Nephron progenitor cell (in vitro differentiated cells): ENCODE measurements at places on chromosomes 3 and 15.
A peak's percentile ranks its signal among the peaks of the same experiment; 100 is the strongest.

GRCh38 chr15:32646291-32646690 lies 4.8 kb downstream of the SCG5 start:
- no peaks in the 10 kb centered on the region for H3K27me3 ChIP-seq
- H3K4me3 ChIP-seq = no peak overlapping the region
- H3K36me3 ChIP-seq = peaks cover 25% of the 10 kb centered on the region
- DNase-seq = no peak
- H3K4me1 ChIP-seq = peaks cover 57% of the 10 kb centered on the region

- peak within 1 kb of the TSS; percentile 74 for H3K4me3 ChIP-seq
- no peak within 1 kb of the TSS for H3K27ac ChIP-seq
- peaks cover 81% of the 10 kb centered on the region for H3K4me1 ChIP-seq
- DNase-seq = peak; percentile 64
- H3K27me3 ChIP-seq = peaks cover 8% of the 10 kb centered on the region
These were observed at the start of gene LOXL1 for GRCh38 chr15:73926219-73927002. LOXL1 (plus strand) TSS chr15:73926462; CDS start chr15:73926784, 322 bp downstream.

DNA sequence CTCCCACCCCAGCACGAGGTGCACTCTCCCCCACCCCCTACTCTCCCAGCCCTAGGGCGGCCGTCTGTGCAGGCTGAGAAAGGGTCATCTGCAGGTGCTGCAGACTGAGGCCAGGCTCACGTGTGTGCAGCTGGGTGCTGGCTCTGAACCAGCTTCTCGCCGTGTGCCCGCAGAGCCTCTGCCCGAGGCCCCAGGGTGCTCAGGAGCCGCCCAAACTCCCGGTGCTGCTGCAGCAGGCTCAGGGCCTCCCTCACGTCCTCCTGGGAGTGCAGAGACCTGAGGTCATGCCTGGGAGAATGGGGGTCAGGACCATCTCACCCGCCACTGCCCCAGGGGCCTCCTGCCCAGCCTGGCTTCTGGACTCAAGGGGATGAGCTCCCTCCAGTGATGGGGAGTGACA lies 17.2 kb downstream of the SPTBN5 start:
- no peak overlapping the region for H3K27ac ChIP-seq
- H3K36me3 ChIP-seq = no peaks in the 10 kb centered on the region
- peaks cover 26% of the 10 kb centered on the region for H3K4me1 ChIP-seq

- peaks cover 4% of the 10 kb centered on the region for H3K27me3 ChIP-seq
- no peak overlapping the region for H3K4me3 ChIP-seq
- DNase-seq = no peak
- H3K27ac ChIP-seq = no peak overlapping the region
- no peaks in the 10 kb centered on the region for H3K36me3 ChIP-seq
These were observed 236.2 kb upstream of the THBS1 start for GRCh38 chr15:39344662-39345141.

DNA sequence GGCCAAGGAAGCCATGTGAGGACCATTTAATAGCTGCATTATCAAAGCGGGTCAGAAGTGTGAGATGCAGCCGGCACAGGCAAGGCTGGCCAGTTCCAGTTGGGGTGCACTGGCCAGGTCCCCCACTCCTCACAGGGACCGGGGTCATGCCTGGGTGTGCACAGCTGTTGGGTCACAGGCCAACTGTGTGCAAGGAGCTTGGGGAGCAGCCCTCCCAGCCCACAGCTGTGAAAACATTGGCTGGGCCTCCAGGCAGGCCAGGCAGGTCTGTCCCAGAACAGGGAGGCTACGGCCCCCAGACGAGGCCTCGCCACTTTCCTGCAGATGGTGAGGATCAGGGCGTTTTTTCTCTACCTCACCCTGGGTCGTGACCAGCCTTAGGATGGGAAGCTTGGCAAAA lies 521.0 kb downstream of the NTRK3 start:
- H3K27ac ChIP-seq = peak overlapping the region; percentile 11
- peak overlapping the region; percentile 55 for H3K4me3 ChIP-seq
- DNase-seq = peak; percentile 12
- H3K36me3 ChIP-seq = no peaks in the 10 kb centered on the region

- peaks cover 3% of the 10 kb centered on the region for H3K27me3 ChIP-seq
- DNase-seq = no peak
- H3K27ac ChIP-seq = peak overlapping the region; percentile 36
- H3K4me1 ChIP-seq = no peaks in the 10 kb centered on the region
These were observed 16.1 kb upstream of the BLM start for GRCh38 chr15:90701048-90701447.

GRCh38 chr3:38586546-38587520 lies 62.7 kb downstream of the SCN5A start:
- no peak overlapping the region for H3K27ac ChIP-seq
- no peak for DNase-seq
- peaks cover 3% of the 10 kb centered on the region for H3K4me1 ChIP-seq
- H3K4me3 ChIP-seq = no peak overlapping the region

- DNase-seq = no peak
- H3K36me3 ChIP-seq = no peaks in the 10 kb centered on the region
These were observed 449.3 kb upstream of the THBS1 start for GRCh38 chr15:39131609-39132008.

DNA sequence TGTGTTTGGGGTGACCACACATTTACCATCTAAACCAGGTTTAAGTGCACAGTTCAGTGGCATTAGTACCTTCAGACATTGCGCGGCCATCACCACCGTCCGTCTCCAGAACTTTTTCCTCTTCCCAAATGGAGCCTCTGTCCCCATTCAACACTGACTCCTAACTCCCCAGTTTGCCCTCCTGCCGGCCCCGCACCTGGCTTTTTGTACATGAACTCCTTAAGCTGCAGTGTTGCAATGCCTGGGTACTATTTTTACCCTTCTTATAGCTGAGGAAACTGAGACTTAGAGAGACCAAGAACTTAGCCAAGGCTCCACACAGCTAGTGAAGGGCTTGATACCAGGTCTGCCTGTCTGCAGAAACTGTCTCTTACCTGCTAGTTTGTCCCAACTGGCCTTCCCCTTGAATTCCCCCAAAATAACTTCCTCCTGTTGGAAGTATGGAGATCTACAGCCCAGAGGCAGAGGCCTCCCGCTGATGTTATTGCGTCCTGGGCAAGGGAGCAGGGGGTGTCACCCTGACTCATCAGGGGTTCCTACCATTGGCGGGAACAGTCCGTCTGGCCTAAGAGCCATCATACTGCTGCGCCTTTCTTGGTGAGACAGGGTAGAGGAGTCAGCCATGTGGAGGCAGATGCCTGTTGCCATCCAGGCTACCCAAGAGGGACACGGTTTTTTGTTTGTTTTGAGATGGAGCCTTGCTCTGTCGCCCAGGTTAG lies 65.6 kb downstream of the GRIP2 start:
- H3K27ac ChIP-seq = no peak overlapping the region
- DNase-seq = no peak
- H3K36me3 ChIP-seq = peaks cover 93% of the 10 kb centered on the region
- no peak overlapping the region for H3K4me3 ChIP-seq

- H3K36me3 ChIP-seq = peaks cover 5% of the 10 kb centered on the region
- H3K27ac ChIP-seq = peak overlapping the region; percentile 50
- no peak for DNase-seq
- H3K4me3 ChIP-seq = no peak overlapping the region
- peaks cover 15% of the 10 kb centered on the region for H3K27me3 ChIP-seq
These were observed 78.5 kb downstream of the HMG20A start for GRCh38 chr15:77499087-77499760.

- H3K27ac ChIP-seq = no peak overlapping the region
- no peak for DNase-seq
- H3K4me1 ChIP-seq = no peaks in the 10 kb centered on the region
- H3K36me3 ChIP-seq = peaks cover 3% of the 10 kb centered on the region
- H3K4me3 ChIP-seq = no peak overlapping the region
- peaks cover 2% of the 10 kb centered on the region for H3K27me3 ChIP-seq
These were observed 843.6 kb upstream of the ALCAM start for GRCh38 chr3:104523136-104523535.

GRCh38 chr3:54574906-54575617 lies 352.8 kb downstream of the LRTM1 start:
- peaks cover 7% of the 10 kb centered on the region for H3K27me3 ChIP-seq
- no peak overlapping the region for H3K4me3 ChIP-seq
- H3K36me3 ChIP-seq = no peaks in the 10 kb centered on the region
- H3K27ac ChIP-seq = no peak overlapping the region
- no peaks in the 10 kb centered on the region for H3K4me1 ChIP-seq

DNA sequence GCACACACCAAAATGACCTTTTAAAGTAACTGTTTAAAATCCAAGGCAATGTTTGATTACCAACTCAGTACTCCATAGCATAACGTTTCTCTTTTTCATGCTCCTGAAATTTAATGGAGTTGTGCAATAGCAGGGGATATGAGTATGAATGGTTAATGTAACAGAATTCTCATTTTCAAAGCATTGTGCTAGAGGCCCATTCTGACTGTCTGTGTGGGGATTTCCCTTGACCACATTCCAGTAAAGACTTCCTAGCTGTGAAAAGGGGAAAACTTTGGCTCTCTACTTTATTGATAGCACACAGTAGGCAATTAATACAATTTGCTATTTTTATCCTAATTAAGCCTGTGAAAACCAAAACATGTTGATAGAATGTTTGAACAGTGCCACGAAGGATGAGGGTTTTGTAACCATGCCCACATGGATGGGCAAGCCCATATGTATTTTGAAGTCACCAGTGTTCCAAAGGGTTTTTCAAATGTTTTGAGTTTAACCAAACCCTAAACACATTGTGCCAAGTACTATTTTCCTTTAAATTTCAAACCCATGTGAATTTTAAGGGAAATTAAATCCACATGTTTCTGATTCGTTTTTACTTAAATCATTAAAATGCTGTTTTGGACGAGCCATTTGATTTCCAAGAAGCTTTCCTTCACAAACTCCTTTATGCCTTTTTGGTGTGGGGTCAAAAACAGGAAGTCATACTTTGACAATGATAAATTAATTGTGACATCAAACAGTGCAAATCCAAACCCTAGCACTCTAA lies 261.2 kb downstream of the SHOX2 start:
- no peak for DNase-seq
- no peaks in the 10 kb centered on the region for H3K27me3 ChIP-seq
- H3K27ac ChIP-seq = no peak overlapping the region

GRCh38 chr3:142224482-142225072 lies 808 bp downstream of the GK5 start:
- H3K4me3 ChIP-seq = peak overlapping the region; percentile 86
- no peak for DNase-seq
- no peak overlapping the region for H3K27ac ChIP-seq
- peaks cover 3% of the 10 kb centered on the region for H3K27me3 ChIP-seq
- peaks cover 21% of the 10 kb centered on the region for H3K4me1 ChIP-seq

DNA sequence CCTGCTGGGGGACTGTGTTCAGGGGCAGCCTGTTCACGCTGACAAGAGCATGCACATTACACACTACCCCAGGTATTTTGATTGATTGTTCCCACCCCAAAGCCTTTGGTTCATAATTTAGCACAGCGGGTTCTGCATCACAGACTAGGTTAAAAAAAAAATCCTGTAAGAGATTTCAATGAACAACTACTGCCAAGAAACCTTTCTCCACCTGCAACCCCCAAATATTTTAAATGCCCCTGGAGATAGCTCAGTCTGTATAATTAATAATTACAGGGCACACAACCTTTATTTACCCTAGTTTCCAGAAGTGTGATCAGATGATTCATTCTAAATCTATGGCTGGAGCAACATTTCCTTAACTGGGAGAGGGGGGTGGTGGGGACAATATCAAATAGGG lies 87.6 kb downstream of the NR2F2 start:
- no peaks in the 10 kb centered on the region for H3K36me3 ChIP-seq
- no peak for DNase-seq
- no peak overlapping the region for H3K27ac ChIP-seq

DNA sequence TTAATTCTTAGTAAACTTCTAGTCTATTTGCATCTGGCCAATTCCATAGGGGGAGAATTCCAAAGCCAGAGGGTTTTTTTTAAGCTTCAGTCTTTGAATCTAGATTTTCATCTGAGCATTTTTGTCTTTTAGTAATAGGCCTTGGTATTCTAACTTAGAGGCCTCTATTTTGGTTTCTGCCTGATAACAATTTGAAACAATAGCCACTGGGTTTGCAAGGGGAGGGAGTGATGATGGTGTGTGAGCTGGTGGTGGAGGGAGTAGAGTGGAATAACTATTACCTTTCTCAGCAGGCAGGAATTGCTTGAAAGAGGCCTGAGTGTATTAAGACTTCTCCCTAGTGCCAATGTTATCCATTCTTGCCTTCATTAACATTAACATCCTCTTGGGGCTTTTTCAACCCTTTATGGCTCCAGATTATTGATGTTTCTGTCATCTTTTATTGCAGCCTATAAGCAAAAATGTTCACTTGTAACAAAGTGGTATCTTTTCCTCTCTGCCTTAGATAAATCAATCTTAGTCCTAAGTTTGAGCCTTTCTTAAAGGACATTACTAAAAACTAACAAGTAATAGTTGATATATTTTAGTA lies 26.5 kb upstream of the TCF12 start:
- no peak overlapping the region for H3K4me3 ChIP-seq
- H3K27ac ChIP-seq = no peak overlapping the region
- H3K36me3 ChIP-seq = peaks cover 10% of the 10 kb centered on the region
- peaks cover 45% of the 10 kb centered on the region for H3K4me1 ChIP-seq
- no peak for DNase-seq

DNA sequence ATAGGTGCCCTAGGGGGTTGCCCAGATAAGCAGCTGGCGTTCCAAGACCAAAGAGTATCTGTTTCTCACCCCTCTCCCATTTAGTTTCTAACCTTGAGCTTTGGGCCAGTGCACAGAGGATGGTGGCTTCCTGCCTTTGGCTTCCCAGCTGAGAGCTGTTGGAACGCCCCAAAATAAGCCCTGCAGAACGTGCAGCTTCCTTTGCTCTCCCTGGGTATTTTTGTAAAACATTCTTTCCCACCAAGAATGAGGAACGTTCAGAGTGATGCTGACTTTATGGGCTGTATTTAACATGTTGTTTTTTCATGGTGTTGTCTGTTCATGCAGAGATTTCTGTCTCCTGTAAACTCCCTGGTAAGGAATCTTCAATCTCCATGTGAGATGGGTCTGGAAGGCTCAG lies 63.8 kb downstream of the LPP start:
- H3K4me3 ChIP-seq = no peak overlapping the region
- peaks cover 29% of the 10 kb centered on the region for H3K4me1 ChIP-seq
- no peak for DNase-seq
- H3K27me3 ChIP-seq = no peaks in the 10 kb centered on the region
- H3K36me3 ChIP-seq = peaks cover 18% of the 10 kb centered on the region

GRCh38 chr3:109177908-109178307 lies 41.4 kb downstream of the C3orf85 start:
- DNase-seq = no peak
- no peak overlapping the region for H3K27ac ChIP-seq
- no peaks in the 10 kb centered on the region for H3K36me3 ChIP-seq
- no peak overlapping the region for H3K4me3 ChIP-seq
- peaks cover 39% of the 10 kb centered on the region for H3K4me1 ChIP-seq
- H3K27me3 ChIP-seq = no peaks in the 10 kb centered on the region

DNA sequence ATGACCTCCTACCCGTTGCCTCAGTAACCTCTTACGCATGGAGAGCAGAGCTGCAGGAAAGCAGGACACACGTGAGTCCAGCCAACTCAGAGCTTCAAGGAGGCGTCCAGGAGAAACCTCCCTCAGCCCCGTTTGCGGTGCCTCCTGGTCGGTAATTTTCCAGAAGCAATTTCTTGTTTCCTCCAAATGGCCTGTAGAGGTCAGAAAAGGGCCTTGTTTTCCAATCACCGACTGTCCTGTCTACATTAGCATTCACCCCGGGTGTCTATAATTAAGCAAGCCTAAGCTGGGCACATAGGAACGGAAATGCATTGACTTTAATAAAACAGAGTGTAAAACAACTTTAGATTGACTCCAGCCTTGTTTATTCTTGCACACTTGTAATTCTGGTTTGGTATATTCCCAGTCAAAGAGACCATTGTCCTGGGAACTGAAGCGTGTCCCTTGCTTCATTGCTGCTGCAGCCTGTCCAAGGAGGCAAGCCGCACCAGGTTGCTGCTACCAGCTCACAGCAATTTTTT lies 836.2 kb downstream of the AGBL1 start:
- H3K27ac ChIP-seq = no peak overlapping the region
- no peaks in the 10 kb centered on the region for H3K36me3 ChIP-seq
- H3K4me3 ChIP-seq = no peak overlapping the region

GRCh38 chr3:60636846-60637245 lies 614.4 kb downstream of the FHIT start:
- H3K27me3 ChIP-seq = no peaks in the 10 kb centered on the region
- no peak overlapping the region for H3K4me3 ChIP-seq
- H3K27ac ChIP-seq = no peak overlapping the region
- no peaks in the 10 kb centered on the region for H3K36me3 ChIP-seq
